ENCODE measurements at places on chromosomes 2 and 18.

GRCh38 chr2:150351922-150352321 is 135.5 kb downstream of the RND3 start:
- DNase-seq: no peak

DNA sequence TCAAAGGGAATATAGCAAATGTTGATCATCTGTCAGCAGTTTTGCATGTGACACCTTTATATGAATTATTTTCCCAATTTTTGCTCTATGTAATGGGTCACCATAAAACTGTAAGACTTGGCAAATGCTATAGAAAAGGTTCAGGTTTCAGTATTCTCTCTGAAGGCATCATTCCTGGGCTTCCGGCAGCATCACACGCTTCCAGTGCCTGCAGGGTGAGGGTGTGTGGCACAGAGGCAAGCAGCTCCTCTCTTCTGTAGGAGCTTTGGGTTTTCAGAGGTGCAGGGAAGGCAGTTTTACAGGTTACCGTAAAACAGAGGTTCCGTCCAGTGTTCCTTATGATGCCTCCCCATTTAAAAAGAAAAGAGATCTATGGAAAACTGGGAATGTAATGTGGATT is 18.8 kb downstream of the COA5 start:
- DNase-seq: no peak

DNA sequence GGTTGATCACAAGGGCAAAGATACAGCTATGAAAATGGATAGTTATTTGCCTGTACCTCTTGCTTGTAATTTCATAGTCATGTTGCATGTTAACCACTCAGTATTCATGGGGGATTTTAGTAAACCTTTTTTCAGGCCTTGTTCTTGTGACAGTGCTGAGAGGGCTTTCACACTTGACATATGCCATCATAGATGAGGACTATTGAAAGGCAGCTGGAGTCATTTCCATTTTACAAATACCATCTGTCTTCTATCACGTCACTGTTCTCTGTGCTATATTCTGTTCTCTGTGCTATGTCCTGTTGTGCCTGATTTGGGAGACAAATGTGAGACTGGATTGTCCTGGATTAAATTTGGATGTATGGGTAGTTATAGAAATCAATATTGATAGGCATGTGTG is 131.7 kb downstream of the LYPD6B start:
- no peak for DNase-seq

DNA sequence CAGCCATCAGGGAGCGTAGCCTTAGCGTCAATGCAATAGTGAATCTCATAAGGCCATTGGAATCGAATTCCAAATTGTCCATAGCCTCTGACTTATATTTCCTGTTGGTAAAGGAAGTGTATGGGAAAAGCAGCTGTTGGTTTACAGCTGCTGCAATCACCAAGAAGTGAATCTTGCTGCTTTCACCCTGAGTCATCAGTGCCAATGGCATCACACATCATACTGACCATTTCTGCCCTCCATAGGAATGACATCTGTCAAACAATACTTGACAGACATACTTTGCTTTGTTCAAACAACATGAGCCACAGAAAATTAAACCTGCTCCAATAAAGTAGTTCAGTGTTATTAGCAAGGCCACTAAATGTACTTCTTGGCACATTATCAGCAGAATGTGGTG is 111.2 kb upstream of the KLHL29 start:
- peak; percentile 11 for DNase-seq

GRCh38 chr2:71337776-71338175 is 6.2 kb downstream of the ZNF638 start:
- no peak for DNase-seq

GRCh38 chr2:173749315-173749714 is 215.9 kb downstream of the SP3 start:
- DNase-seq: peak; percentile 58

GRCh38 chr2:143725400-143725799 is 596.2 kb downstream of the ARHGAP15 start:
- no peak for DNase-seq
